ENCODE measurements at places on chromosomes 3 and 15.

DNA sequence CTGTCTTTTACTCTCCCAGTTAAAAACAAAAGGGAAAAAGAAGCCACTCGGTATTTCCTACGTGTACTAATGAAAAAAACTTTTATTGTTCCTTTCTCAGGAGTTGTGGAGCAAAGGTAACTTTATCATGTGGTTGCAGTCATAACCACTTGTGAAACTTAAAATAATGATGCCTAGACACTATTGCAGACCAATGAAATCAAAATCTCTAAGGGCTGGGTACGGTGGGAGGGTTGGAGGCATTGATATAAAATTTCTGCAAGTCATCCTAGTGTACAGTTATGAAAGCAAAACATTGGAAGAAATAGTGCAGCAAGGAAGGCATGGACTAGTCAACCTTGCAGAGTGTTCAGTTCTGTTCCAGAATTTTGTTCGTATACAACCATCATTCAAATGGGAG lies 808.8 kb downstream of the TUSC7 start:
- DNase-seq, result no peak

DNA sequence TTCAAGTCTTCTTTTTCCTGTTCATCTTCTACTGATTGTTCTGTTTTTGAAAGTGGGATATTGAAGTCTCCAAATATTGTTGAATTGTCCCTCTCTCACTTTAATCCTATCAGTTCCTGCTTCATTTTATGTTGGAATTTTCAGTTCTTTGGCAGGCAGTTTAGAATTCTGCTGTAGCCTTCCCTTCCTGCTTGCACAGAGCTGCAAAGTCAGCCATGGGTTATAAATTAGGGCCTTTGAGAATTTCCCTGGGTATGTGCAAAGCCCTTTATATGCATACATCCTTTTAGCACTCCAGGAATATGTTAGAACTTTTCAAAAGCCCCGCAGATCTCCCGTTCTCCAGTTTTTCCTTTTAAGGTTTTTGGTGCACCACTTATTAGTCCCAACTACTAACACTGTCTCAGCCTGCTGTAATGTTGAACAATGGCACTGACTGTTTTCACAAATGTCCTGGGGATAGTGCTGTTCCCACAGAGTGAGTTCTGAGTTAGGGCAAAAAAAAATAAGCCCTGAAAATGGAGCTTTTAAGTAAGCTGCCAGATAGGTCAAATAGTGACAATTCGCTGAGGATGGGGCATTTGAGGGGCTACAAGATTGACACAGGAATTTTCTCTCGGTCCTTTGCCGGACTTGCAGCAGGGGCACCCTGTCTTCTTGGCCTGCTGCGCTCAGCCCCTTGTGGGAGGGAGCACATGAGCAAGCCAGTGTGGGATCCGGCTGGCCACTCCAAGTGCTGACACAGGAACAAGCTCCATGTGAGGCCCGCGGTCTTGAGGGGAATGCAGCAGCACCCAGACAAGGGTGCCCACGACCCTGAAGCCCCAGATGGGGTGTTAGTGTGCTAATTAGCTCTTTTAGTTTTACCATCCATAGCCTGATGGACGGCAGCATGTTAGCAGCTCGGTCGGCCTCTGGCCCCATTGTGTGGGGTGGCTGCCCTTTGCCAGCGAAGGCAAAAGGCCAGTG lies 96.0 kb downstream of the VPS8 start:
- no peak for DNase-seq

GRCh38 chr3:4894891-4895530 lies 84.2 kb upstream of the BHLHE40 start:
- no peak for DNase-seq

- no peak for DNase-seq
Observed at GRCh38 chr3:194941360-194941955, 255.8 kb downstream of the FAM43A start.

GRCh38 chr3:185943760-185944106 lies 5.9 kb upstream of the TRA2B start:
- DNase-seq, result no peak

GRCh38 chr3:16507578-16508242 lies 5.8 kb downstream of the RFTN1 start:
- no peak for DNase-seq

DNA sequence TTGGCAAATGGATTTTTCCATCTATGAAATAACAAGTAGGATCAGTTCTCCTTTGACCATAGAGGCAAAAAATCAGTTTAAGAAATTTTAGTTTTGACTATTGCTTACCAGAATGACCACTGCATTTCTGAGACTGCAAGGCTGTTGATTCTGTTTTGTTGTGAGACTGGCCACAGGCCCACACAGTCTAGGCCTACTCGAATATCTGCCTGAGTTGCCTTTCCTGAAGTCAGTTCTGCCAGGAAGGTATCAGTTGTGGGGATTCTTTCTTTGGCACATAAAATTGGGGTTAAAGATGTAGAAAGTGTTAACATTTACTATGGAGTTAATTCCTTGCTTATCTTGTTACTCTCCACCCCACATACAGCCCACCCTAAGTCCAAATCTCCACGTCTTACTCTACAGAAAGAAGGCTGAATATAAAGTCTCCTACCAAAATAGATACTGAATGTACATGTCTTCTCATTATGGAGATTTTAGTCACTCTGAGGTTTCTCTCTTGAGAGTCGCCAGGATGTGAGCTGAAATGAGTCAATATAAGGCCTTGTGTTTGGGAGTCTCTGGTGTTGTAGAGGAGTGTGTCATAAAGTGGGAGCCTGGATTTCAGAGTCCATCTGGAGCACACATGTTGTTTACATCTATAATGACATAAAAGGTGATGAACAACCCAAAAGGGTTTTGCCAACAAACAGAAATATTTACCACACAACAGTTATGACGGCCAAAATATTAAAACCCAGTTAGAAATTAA lies 45.0 kb upstream of the WWTR1 start:
- DNase-seq, result peak; percentile 81

DNA sequence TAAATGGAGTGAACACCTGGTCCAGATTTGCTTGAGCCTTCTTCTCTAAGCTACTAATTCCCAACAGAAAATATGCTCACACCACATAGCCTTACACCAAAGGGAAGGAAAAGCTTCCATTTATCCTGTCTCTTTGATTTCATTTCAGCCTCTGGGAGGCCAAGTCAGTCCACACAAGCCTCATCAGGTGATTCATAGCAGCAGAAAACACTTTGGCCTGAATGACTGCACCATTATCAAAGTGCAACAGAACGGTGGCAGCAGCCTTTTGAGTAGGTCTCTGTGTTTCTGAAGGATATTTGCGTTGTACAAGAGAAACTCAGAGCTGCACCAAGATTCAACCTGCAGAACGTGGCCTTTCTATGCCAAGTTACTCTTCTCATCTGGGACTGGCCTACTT lies 46.6 kb upstream of the SNRK start:
- no peak for DNase-seq

DNA sequence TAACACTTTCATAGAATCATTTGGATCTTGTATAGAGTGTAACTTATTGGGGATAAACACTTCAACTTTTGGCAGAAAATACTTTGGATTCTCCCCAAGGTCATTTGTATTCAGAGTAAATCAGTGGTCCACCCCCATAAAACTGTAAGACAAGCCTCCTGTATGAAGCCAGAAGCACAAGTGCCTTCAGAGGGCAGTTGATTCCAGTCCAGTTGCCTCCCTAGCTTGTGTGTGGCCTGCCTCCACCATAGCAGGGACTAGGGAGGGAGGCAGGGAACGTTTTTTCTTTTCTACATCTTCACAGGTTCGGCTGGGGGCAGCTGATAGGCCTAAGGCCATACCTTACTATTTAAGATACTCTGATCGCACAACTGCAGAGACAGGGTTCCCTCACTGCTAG lies 11.6 kb downstream of the GORASP1 start:
- DNase-seq, result no peak

- no peak for DNase-seq
Observed at GRCh38 chr3:110123946-110124345, 786.6 kb upstream of the DPPA4 start.

DNA sequence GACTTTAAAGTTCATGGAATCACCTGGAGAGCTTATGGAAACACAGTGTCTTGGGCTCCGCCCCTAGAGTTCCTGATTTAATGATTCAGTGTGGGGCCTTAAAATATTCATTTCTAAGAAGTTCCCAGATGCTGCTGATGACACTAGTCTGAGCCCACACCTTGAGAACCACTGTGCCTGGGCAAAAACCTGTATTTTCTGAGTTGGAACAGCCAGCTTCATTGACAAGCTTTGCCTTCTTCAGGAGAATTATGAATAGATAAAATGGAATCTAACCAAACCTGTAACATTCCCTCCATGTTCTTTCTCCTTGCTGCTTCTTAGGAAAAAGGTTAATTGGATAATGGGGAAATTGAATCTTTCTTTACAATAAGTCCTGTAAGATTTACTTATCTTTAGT lies 490.7 kb downstream of the DIPK2A start:
- DNase-seq, result no peak

DNA sequence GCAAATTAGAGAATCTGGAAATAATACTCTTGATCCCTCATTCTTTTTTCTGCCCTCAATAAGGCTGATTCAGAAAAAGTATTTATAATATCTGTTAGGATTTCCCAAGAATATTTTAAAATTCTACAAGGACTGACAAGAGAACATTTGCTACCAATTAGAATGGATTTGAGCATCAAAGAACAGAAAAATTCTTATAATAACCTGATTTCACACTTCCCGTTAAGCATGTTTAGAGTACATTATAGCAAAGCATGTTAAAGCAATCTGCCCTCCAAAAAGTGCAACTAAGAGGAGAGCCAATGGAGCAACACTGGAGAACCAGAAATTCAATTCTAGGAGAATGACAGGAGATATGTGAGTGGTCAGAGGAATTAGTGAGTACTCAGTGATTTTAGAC lies 57.2 kb downstream of the THBS1 start:
- no peak for DNase-seq

- no peak for DNase-seq
Observed at GRCh38 chr3:48143567-48143966, 44.6 kb downstream of the CDC25A start.

DNA sequence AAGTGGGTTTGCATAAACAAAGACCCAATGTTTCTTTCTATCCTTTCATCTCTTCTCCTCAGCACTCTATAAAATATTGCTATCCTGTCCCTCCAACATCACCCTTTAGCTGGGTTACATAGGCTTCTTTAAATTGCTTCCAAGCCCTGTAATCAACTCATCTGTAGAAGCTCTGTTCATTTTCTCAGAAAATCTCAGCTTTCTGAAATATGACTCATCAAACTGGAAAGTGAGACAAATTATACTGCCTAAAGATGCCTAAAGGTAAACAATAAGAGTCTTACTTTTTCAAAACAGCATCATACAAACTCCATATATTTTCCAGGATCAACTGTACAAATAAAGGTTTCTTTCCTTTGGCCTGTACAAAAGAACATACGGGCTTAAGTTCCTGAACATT lies 33.8 kb downstream of the EFL1 start:
- DNase-seq, result no peak

GRCh38 chr3:143163562-143164100 lies 44.1 kb downstream of the CHST2 start:
- no peak for DNase-seq

DNA sequence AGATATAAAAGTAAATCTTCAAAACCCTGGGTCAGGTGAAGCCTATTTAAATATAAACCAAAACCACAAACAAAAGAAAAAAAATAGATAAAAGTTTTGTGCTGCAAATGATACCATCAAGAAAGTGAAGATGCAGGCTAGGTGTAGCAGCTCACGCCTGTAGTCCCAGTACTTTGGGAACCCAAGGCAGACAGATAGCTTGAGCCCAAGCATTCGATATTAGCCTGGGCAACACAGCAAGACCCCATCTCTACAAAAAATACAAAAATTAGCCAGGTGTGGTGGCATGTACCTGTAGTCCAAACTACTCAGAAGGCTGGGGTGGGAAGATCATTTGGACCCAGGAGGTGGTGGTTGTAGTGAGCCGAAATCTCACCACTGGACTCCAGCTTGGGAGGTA lies 164.8 kb downstream of the MAGI1 start:
- no peak for DNase-seq

GRCh38 chr3:14374444-14374883 lies 27.9 kb upstream of the SLC6A6 start:
- DNase-seq, result peak; percentile 36

DNA sequence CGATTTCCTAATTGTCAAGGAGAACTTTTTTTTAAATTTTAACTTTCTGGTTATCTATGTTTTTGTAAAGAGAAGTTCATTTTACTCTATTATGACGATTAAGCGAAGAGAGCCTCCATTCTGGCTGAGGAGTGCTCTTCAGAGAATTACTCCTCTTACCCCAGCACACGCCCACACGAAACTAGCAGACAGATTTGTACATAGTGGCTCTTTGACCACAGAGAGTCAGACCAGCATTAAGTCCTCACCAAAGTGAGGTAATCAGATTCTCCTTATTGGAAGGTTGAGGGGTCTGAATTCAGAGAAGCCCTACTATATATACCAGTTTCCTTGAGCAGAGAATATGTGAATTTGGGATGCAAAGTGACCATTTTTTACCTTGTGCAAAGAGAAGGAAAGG lies 204.8 kb upstream of the TSC22D2 start:
- DNase-seq, result peak; percentile 30

DNA sequence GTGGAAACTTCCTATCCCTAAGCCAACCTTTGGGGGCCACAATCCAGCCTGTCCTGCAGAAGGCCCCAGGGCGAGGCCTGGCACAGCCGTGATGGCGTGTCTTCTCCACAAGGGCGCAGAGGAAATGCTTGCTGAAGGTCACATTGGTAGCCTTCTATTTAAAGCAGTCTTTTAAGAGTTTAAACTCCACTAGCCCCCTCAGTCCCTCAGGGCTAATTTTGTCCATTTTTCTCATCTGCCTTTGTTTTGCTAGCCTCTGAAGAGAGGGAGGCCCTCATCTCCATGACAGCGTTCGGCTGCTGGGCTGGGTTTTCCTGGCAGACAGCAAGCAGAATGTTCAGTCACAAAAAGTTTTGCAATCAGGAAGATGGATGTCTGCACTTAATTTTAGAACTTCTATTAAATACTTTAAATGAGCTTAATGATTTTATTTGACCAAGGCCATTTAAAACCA lies 40.8 kb downstream of the RARB start:
- DNase-seq, result peak; percentile 72

DNA sequence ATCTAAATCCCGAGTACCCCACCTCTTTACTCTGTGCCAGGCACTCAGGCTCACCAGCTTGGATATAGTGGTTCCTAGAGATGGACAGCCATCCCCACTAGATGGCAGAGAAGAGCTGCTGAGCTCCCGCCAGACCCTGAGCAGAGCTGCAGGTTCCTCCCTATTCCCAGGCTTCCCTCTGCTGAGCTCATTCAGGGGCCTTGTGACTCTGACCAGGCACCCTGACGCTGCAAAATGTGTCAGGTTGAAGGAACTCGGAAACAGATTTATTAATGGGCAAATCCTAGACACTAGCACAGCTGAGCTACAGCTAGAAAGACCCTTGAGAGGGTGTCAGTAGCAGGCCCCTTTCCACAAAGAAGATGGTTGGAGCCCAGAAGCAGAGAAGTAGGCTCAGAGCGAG lies 38.2 kb upstream of the RHO start:
- DNase-seq, result peak; percentile 93
